Astrocyte (in vitro differentiated cells and primary cell): ENCODE measurements at places on chromosomes 2 and 18. TPM values are rescaled to one million over a fixed set of nuclear protein-coding genes. Genes with fewer than 3 reads are reported as not detected.

Gene SH3BP4
- total RNA-seq: 117 and 127 TPM in 2 replicates

Gene MEP1B
- total RNA-seq: not detected in 2 replicates

Gene XPO1
- 119 and 128 TPM in 2 replicates for total RNA-seq

Gene GPR45
- 0.22 TPM in 1 of 2 replicates, not detected in the other for total RNA-seq

Gene DDX18
- 64.3 and 72.6 TPM in 2 replicates for total RNA-seq

Gene RBFA
- total RNA-seq: 24.1 and 24.4 TPM in 2 replicates

Gene C2orf78
- total RNA-seq: not detected in 2 replicates

Gene BOLA3
- total RNA-seq: 42.4 and 48.8 TPM in 2 replicates

Gene HOXD10
- total RNA-seq: not detected in 2 replicates

Gene FKBP7
- 45.1 and 58.5 TPM in 2 replicates for total RNA-seq

Gene GTF2A1L
- total RNA-seq: not detected in 2 replicates

- DNase-seq: no peak
Observed at GRCh38 chr2:226273440-226273839, 526.2 kb downstream of the IRS1 start.

DNA sequence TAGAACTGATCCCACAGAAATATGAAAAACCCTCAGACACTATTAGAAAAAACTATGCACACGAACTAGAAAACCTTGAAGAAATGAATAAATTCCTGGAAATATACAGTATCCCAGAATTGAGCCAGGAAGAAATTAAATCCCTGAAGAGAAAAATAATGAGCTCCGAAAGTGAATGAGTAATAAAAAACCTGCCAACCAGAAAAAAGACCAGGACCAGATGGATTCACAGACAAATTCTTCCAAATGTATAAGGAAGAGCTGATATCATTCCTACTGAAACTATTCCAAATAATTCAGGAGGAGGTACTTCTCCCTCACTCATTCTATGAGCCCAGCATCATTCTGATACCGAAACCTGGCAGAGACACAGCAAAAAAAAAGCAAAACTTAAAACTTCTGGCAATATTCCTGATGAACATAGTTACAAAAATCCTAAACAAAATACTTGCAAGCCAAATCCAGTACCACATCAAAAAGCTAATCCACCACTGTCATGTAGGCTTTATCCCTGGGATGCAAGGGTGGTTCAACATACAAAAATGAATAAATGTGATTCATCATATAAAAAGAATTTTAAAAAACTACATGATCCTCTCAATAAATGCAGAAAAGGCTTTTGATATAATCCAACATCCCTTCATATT lies 1397.6 kb upstream of the DDX18 start:
- DNase-seq: peak; percentile 1

- peak; percentile 78 for DNase-seq
Observed at GRCh38 chr18:62329691-62330454, 4.8 kb downstream of the TNFRSF11A start.

- no peak for DNase-seq
Observed at GRCh38 chr2:172673056-172673683, 62.5 kb upstream of the RAPGEF4 start.

DNA sequence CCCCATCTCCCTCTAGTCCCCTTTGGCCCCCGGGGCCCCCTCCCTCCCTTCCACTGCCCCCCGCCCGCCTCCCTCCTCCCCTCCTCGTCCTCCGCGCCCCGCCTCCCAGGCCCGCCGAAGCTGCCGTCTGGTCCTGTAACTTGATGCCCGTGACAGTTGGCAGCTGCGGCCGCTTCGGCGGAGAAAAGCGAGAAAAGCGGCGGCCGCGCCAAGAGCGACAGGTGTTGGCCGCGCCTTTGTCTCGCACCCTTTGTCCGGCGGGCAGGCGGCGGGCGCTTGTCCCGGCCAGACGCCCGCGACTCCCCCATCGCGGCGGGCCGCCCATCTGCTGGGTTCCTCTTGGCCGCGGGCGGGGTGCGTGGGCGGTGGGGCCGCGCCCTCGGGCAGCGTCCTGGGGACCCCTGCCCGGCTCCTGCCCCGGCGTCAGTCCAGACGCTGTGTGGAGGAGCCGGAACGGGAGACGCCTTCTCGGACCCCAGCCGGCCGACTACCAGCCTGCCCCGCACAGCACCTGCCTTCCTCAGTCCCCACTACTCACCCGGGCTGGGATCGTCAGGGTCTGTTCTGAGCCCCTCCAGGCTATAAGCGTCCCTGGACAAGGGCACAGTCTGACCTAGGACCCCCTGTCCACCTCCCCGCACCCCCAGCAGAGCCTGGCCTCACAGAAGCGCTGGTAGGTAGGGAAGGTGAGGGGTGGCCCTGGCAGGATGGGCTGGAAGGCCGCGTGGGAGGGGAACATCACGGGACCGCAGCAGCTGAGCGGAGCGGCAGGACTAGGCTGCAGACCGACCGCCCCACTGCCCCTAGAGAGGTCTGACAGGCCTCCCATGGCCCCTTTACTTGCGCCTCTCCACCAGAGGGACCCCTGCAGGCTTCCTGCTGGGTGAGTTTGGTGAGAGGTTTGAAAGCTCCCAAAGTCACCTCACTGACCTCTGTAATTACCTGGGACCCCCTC lies 1.2 kb upstream of the HES6 start:
- peak; percentile 18 for DNase-seq

- peak; percentile 6 for DNase-seq
Observed at GRCh38 chr2:24515831-24516230, 24.8 kb downstream of the NCOA1 start.

GRCh38 chr2:183348492-183348891 lies 224.2 kb downstream of the NUP35 start:
- no peak for DNase-seq

- DNase-seq: peak; percentile 36
Observed at GRCh38 chr18:28723506-28723905, 546.6 kb upstream of the CDH2 start.

- no peak for DNase-seq
Observed at GRCh38 chr2:25073914-25074313, 32.0 kb downstream of the EFR3B start.

- DNase-seq: no peak
Observed at GRCh38 chr18:77876319-77876865, 626.7 kb downstream of the GALR1 start.

GRCh38 chr2:106098664-106099063 lies 95.4 kb downstream of the UXS1 start:
- DNase-seq: no peak

DNA sequence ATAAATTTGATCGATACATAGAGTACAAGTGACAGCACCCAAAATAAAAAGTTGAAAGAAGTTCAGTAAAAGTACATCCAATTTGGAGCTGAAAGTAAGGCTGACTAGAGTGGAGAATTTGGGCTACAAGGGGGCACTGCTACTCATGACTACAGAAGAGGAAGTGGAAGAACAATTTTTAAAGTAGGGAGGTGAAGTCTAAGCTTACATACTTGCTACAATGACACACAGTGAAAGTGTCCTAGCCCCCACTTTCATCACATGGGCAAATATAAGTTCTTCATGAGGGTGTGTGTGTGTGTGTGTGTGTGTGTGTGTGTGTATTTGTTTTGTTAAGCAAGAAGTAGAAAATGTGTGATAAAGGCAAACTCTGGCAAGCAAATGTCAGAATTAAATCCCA lies 45.7 kb downstream of the MAP3K2 start:
- no peak for DNase-seq

GRCh38 chr2:206159346-206160124 lies at the start of the genes EEF1B2 and NDUFS1:
EEF1B2 (plus strand) TSS chr2:206159895; CDS start chr2:206159980, 85 bp downstream.
NDUFS1 (minus strand) TSS chr2:206159444; CDS start chr2:206153678, 5,766 bp downstream.
- peak; percentile 96 for DNase-seq

DNA sequence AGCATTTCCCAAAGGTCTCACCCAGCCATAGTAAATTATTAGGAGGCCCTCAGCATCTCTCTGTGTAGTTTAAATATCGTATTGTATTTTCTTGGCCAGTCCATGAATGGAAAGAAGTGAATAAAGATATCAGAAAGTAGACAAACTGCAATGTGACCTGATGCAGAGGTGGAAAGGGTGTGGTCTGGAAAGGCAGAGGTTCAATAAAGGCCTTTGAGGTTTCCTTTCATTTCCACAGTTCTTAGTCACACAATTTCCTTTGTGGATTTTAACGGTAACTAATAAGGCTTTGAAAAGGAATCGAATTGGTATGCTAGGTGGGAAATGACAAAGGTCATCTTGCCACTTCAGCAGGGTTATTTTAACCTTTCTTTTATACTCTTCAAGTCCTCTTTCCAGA lies 20.1 kb upstream of the WIPF1 start:
- DNase-seq: no peak

GRCh38 chr2:72148837-72149555 lies 1.3 kb upstream of the CYP26B1 start:
- DNase-seq: no peak

DNA sequence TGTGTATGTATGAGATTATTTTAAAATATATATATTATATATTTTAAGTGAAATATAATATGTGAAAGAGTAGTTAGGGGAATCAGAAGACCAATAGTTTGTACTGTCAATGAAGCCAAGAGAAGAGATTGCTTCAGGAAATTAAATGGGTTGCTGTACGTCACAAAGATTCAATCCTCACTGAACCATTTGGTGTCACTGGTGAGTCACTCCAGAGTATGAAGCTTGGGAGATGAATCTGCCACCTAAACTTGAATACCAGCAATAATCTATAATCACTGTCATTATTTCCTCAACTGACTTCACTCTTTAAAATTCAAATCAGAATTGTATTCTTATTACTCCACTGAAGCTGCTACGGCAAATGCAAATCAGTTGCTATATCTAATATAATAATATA lies 41.9 kb upstream of the SCN9A start:
- peak; percentile 53 for DNase-seq

DNA sequence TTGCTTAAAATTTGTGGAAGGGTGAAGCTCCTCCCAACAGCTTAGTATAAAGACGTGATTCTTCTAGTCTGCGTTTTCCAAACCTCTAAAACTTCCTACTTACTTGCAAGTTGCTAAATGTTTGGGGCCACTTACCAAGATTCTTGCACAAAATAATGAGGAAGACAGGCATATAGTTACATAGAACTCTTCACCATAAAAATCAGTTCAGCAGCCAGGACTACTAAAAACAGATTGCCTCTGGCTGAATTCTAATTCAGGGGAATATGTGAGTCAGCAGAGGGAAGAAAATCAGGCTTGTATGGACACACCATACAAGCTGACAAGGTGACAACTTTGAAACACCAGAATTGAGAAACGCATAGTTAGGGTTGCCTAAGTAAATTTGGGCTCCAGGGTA lies 2.8 kb upstream of the PEX13 start:
- DNase-seq: no peak

DNA sequence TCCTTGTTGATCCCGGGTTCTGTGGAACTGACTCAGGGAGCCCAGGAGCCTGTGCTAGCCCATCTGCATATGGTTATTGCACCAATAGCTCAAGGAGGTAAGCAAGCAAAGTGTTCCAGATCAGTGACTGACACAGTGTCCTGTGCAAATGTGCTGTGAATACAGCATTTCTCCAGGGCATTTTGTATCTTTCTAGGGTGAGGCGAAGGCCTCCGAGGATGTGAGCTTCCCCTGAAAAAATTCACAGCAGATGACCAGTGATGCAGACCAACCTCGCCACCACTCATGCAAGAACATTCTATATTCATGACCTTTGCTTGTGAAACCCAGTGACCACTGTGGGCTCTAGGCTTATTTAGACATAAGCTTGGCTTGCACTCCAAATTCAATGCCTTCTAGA lies 15.2 kb upstream of the NT5DC4 start:
- no peak for DNase-seq

DNA sequence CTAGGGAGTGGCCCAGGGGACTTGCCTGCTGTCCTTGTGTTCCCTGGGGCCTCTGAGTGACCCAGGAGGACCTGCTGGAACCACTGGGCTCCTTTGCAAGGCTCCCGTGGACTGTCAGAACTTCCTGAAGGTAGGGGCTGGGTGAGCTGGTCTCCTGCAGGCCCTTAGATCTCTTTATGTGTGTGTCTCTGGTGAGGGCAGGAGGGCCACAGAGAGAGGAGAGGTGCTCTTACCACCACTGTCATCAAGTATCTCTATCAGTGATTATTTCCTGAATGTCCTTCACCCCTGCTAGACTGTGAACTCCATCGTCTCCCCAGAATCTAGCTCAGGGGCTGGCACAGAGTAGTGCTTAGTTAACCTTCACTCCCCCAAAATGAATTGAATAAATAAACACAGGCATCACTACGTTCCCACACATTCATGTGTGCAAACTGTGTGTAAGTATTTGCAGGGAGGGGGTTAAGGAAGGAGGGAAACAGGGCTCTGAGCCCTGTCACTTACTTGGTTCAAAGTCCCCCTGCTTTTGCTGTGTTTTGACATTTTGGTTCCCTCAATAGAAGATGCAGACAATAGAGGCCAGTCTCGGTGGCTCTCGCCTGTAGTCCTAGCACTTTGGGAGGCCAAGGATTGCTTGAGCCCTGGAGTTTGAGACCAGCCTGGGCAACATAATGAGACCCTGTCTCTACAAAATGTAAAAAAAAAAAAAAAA lies 100.8 kb upstream of the HAAO start:
- DNase-seq: no peak

DNA sequence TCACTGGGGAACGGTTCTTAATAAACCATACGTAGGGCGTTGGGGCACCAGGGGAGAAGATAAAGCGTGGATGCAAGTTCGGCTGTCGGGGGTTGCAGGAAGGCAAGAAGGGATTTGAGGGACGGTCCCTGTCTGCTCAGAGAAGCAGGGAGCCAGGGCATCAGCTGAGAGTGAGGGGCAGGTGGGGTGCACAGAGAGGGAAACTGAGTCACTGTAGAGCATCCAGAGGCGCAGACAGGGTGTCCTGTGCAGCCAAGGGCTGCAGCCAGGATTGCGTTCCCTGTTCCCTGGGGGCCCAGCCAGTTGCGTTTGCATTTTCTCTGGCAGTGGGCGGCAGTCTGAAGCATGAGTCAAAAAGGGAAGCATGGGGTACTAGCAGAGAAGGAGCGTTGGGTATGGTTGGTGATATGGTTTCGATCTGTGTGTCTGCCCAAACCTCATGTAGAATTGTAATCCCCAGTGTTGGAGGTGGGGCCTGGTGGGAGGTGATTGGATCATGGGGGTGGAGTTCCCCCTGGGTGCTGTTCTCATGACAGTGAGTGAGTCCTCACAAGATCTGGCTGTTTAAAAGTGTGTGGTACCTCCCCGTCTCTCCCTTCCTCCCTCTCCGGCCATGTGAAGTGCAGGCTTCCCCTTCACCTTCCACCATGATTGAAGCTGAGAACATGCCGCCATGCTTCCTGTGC lies 202.9 kb downstream of the NDUFA10 start:
- no peak for DNase-seq

DNA sequence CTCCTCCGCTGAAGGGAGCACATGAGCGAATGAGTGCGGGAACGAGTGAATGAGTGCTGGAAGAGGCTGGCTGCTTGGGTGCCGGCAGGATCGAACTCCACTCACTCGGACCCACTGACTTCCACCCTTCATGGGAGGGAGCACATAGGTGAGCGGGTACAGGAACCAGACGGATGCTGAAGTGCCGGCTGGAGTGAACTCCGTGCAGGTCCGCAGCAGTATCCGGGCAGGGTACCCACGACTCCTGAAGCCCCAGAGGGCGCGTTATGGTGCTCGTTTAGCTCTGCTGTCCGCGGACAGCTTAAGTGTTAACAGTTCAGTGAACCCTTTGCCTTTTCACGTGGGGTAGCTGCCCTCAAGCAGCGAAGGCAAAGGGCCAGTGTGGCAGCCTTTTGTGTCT lies 23.2 kb downstream of the RPRM start:
- no peak for DNase-seq

GRCh38 chr18:25686960-25687500 lies 335.1 kb upstream of the ZNF521 start:
- peak; percentile 19 for DNase-seq

- no peak for DNase-seq
Observed at GRCh38 chr18:55136258-55136657, 177.0 kb upstream of the CCDC68 start.
